ENCODE measurements at places on chromosomes 16 and 17. TPM values are rescaled to one million over a fixed set of nuclear protein-coding genes. Genes with fewer than 3 reads are reported as not detected.
A peak's percentile ranks its signal among the peaks of the same experiment; 100 is the strongest.

Gene ITGB4
- 448 TPM for total RNA-seq

Gene GPRC5B
- 70.2 TPM for total RNA-seq

- no peaks in the 10 kb centered on the region for H3K36me3 ChIP-seq
- H3K4me1 ChIP-seq: peaks cover 18% of the 10 kb centered on the region
- no peak overlapping the region for H3K4me3 ChIP-seq
- H3K27me3 ChIP-seq: no peaks in the 10 kb centered on the region
- no peak overlapping the region for H3K27ac ChIP-seq
- DNase-seq: no peak
These were observed 127.9 kb downstream of the NPIPB5 start for GRCh38 chr16:22638393-22639206.

DNA sequence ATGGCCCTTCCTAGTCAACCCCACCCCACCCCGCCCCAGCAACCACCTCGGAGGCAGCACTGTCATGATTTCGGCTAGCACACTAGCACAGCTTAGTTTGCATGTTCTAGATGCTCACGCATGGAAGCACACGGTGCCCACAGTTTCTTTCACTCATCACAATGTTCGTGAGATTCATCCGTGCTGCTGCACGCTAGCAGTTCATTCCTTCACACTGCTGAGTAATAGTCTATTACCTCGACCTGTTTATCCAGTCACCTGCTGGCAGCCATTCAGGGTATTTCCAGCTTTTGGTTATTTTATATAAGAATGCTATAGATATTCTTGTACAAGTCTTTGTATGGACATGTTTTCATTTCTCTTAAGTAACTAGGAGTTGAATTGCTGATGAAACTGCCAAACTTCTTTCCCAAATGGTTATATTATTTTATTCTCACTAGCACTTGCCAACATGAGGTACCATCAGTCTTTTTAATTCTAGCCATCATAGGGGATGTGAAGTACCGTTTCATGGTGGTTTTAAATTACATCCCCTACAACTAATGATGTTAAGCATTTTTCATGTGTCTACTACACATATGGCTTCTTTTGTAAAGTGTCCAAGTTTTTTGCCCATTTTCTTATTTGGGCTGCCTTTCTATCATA lies 75.7 kb downstream of the CYTH1 start:
- peak overlapping the region; percentile 84 for H3K27ac ChIP-seq
- H3K27me3 ChIP-seq: no peaks in the 10 kb centered on the region
- peak; percentile 66 for DNase-seq
- H3K4me1 ChIP-seq: peaks cover 37% of the 10 kb centered on the region
- no peak overlapping the region for H3K4me3 ChIP-seq

All from PC-9 (cell line).